Activated CD4-positive, alpha-beta T cell treated with anti-CD3 and anti-CD28 coated beads, Interleukin-2, amount 50 U/mL, for 48 hours (primary cell): ENCODE measurements at places on chromosomes 1 and 21.
A peak's percentile ranks its signal among the peaks of the same experiment; 100 is the strongest.

DNA sequence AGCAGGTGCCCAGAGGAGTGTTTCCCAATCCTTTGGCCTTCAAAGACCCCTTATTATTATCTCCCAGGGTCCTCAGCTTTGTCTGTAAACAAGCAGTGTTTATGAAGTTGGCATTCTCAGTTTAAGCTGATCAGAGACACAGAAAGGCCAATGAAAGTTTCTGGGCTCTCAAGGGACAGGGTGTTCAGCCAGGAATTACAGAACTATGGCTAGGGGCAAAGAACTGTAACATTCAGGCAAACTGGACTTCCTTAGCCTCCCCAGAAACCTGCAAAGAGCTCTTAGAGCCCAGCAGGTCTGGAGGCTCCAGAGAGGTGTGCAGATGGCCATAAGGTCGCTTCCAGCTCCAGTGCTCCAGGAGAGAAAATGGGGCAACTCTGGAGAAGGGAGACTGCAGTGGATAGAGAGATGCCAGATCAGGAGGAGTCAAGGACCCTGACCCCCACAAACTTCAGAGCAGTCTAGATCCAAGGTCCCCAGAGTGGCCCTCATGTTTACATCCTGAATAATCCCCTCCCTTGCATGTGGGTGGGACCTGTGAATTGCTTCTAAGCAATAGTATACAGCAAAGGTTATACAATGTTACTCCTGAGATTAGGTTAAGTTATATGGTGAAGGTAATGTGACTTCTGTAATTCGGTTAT, 6.2 kb downstream of the ECHDC2 start:
- no peak for DNase-seq

DNA sequence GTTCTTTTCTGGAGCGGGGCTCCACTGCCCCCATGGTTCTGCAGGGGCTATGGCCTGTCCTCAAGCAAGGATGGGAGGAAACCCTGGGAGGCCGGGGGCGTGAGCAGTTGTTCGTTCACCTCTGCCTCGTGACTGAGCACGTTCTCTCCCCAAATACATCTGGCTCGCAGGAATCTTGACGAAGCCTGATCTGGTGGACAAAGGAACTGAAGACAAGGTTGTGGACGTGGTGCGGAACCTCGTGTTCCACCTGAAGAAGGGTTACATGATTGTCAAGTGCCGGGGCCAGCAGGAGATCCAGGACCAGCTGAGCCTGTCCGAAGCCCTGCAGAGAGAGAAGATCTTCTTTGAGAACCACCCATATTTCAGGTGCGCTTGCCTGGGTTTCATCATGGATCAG, 15.5 kb downstream of the MX1 start:
- DNase-seq, result no peak

- DNase-seq, result no peak
Observed at GRCh38 chr1:111789666-111790316, 34.1 kb downstream of the DDX20 start.

DNA sequence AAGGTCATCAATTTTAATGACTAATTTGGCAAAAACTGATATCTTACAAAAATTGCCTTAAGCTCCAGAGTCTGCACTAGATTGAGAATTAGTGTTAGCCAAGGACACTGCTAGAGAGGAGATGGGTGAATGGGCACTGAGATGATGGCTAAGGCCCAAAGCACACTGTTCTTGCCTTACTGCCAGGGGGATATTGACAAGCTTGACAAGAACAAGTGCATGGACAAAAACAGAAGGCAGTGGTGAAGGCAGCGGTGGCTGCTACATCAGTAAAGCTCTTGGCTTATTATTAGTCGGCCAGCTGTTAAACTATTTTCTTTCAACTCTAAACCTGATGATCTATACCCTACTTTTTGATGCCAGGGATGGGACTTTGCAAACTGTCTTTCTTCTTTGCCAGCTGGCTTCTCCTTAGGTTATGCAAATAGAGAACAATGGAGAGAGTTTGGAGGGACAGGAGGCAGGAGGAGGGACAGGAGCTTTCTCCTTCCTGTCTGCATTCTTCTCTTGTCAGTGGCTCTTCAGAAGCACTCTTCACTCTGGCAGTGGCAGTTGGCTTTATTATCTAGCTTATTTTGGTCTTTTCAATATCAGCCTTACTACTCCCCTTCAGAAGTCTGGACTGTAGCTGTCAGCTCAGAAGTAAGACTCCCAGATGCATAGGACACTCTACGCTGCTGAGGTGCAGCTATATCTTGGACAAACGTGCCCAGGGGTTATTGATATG, 853.5 kb upstream of the TMPRSS15 start:
- DNase-seq, result no peak

DNA sequence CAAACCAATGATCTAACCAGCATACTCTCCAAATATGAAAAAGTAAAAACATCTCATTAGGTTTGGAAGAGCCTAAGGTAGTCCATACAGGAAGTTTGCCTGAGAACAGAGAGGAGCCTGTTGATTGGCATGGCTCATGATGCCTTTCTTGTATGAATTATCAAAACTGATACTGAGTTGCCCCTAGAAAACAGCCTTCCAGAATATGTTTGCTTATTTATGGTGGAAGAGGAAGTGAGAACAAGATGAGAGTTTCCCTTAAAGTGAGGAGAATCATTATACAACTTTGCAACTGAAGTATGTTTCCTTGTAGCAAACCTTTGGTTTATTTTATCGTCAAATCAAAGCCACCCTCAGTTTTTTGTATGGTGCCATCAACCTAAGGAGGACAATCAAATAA, 23.8 kb upstream of the KIAA1614 start:
- DNase-seq, result no peak

DNA sequence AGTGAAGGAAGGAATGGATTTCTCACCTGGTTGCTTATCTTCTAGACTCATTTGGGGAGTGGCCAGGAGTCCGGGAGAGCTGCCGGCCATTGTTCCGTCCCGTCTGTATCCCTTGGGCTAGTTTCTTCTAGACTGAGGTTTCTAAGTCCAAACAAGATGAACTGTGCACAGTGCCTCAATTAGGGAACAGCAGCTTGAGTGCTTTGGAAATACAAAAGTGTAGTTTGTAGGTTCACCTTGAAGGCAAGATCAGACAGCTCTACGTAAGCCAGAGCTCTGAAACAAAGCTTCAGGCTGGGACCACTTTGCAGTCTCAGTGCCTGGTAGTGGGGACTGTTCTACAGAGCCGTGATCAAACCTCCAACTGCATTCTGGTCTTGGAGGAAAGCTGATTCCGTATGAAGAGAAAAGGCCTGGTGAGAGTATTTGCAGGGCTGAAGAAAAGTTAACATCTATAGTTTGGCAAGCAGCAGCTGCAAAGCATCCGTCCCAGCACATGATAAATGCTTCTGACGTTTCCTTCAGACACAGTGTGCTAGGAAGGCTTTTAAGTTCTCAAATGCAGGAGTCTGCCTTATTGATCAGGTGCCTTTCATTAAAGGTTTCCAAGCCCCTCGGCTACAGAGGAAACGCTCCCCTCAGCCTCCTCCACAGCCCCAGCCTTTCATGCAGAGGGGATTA, 432.8 kb downstream of the KIF26B start:
- no peak for DNase-seq

- no peak for DNase-seq
Observed at GRCh38 chr1:181028615-181029014, 5.2 kb upstream of the MR1 start.

GRCh38 chr1:204873176-204873575, 2.5 kb downstream of the NFASC start:
- no peak for DNase-seq

DNA sequence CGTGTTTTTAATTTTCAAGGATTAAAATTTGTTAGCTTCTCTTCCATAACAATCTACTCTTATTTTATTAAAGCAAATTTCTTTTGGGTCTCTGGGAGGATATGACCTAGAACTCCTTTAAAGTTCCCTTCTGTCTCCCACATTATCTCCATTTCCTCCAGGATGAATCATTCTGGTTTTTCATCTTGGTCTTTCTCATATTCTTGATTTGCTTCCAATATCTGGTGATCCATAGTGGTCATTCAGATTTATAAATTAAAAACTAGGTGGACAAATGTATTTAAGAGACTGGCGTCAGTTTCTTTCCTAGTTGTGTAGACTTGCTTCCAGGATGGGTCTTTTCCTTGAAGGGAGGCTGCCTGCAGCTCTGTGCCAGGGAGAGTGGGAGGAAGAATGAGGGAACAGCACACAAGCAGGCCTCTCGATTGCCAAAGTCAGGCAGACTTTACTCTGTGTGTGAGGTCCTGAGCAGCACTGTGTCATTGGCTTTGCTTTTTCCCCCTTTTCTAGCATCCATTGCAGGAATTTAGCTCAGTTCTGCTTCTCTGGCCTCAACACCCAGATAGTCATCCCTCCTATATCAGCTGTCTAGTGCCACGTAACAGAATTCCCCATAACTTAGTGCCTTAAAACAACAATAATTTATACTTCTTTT, 48.1 kb upstream of the FOXO6 start:
- DNase-seq, result no peak

GRCh38 chr1:38203441-38203840, 156.8 kb upstream of the POU3F1 start:
- no peak for DNase-seq

DNA sequence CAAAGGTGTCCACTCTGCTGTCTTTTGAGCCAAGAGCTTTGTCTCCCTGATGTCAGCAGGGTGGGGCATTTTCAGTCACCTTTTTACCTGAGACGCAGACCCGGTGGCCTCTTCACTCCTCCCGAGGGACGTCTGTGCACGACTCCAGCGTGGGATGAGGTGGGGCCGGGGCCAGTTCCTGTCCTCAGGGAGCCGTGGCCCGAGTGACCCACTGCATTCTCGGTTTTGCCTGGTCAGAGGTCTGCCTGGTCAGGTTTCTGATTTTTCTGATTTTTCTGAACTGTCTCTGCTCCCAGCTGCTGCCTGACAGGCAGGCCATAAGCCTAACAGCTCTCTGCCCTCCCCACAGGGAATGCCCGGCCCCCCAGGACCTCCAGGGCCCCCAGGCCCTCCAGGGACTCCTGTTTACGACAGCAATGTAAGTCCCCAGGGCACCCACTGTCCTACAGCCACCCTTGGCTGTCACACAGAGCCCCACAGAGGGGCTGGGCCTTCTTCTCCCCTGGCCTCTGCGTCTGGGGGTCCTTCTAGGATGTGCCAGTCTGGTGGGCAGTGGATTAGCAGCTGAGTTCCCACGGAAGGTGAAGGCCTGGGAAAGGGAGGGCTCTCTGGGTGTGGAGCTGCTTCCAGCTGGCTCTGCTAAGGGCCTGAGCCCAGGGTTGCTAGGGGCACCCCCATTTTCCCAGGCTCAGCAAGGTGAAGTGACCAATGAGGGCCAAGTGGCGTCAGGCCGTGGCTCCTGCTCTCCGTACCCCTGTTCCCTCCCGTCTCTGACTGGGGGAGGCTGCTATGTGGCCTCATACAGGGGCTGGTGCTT, 45.9 kb downstream of the SLC19A1 start:
- DNase-seq, result no peak

DNA sequence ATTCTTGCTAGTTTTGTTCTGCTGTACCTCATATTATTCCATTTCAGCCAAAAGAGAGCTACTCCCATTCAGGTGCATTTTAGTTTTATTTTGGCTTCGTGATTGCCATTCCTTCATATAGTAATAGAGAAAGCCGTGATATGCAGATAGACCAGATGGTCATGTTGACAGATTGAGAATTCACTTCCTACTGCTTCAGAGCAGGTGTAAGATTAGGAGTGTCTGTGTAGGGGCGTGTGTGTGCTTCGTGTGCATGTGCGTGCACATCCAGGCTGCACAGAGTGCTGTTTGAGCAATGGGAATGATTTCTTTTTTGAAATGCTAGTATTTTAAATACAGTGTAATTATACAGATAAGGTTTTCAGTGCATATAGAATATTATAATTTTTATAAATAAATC, 10.3 kb downstream of the NFIA start:
- no peak for DNase-seq

GRCh38 chr1:75970631-75971030, 38.4 kb upstream of the ASB17 start:
- DNase-seq, result no peak

GRCh38 chr1:22024485-22025367, 23.3 kb downstream of the CELA3A start:
- peak; percentile 78 for DNase-seq

- DNase-seq, result no peak
Observed at GRCh38 chr1:198316546-198317100, 159.8 kb downstream of the NEK7 start.

GRCh38 chr21:24367936-24368335, 1239.3 kb downstream of the MRPL39 start:
- DNase-seq, result no peak

- DNase-seq, result no peak
Observed at GRCh38 chr1:67583462-67583950, 101.5 kb upstream of the GADD45A start.

GRCh38 chr1:172898866-172899265, 151.9 kb downstream of the TNFSF18 start:
- DNase-seq, result no peak

DNA sequence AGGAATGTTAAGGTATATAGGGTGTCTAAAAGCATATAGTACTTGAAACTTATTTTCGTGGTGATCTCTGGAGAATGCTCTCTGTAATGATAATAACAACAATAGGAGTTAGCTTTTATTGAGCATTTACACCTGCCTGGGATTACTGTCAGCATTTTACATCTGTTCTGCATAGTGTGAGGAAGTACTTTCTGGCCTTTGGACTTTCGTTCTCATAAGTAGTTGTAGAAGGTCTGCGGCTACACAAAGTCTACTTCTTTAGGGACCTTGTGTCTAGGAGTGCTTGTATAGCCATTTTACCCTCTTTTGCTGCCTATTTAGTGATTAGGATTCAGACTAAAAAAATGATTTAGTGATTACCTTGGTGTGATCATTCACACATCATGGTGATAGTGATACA, 103.6 kb upstream of the GPR52 start:
- no peak for DNase-seq

GRCh38 chr1:8984990-8985389, 39.3 kb downstream of the CA6 start:
- DNase-seq, result no peak

- peak; percentile 31 for DNase-seq
Observed at GRCh38 chr1:8604041-8604945, 213.1 kb downstream of the RERE start.

- DNase-seq, result peak; percentile 86
Observed at GRCh38 chr21:44949779-44950198, 10.0 kb downstream of the SLX9 start.

DNA sequence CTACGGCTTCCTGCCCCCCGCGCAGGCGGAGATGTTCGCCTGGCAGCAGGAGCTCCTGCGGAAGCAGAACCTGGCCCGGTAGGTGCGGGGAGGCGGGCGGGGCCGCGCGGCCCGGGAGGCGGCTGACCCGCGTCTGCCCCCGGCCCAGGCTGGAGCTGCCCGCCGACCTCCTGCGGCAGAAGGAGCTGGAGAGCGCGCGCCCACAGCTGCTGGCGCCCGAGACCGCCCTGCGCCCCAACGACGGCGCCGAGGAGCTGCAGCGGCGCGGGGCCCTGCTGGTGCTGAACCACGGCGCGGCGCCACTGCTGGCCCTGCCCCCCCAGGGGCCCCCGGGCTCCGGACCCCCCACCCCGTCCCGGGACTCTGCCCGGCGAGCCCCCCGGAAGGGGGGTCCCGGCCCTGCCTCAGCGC, 16.6 kb downstream of the NOC2L start:
- DNase-seq, result no peak

GRCh38 chr1:113247782-113248181, 142.5 kb upstream of the MAGI3 start:
- no peak for DNase-seq
